ENCODE measurements at places on chromosomes 2 and 18.

GRCh38 chr2:102449370-102449974, 23.6 kb upstream of the SLC9A4 start:
- DNase-seq, result no peak

- no peak for DNase-seq
These were observed 221.5 kb downstream of the SH3RF3 start for GRCh38 chr2:109350526-109350925.

DNA sequence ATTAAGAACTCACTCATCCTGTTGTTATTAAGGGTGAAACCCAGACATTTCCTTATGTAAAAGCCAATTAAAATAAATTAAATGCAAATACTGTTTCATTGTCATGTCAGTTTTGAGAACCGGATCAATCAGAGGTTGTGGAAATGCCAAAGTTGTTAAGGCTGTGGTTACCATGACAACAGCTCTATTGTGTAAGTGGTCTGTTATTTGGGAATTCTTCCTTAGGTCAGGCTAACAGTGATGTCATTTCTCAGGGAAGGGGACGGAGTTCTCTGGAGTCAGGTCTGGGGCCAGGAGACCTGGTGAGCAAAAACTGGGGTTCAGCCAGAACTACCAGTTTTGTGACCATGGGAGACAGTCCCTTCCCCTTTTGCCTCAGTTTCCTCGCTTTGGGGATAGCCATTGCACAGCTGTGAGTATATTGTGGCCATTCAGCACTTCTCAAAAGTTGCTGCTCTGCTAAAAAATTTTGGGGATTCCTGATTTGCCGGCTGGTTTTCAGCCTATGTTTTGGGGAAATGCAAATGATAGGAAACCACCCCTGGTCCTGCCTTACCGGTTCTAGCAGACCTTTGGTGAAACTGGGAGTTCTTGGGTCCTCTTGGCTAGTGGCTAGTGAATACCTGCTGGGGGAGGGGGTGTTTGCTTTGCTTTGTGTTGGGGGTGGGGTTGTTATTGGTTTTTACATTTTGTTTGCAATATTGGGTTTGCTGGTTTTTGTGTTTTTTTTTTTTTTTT, 21.6 kb downstream of the HPCAL1 start:
- DNase-seq, result no peak

DNA sequence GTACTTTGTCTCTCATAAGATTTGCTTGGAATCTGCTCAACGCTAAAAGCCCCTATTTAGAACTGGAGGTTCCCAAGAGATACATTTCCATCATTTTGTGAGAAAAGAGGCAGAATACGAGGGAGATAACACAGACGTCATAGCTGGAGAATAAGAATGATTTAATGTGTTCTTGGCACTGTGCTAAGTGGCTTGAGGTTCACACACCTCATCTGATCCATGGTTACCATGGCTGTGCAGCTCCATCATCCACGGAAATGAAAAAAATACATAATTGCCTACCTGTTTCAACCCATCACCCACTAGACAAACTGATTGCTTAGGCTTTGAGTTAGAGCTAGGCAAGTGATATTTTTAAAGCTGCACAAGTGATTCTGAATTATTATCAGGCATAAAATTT, 227.6 kb downstream of the SLC8A1 start:
- no peak for DNase-seq

GRCh38 chr2:2569836-2570235, 238.8 kb upstream of the MYT1L start:
- no peak for DNase-seq

Data from GM18507 (cell line).